Panc1 (cell line): ENCODE measurements at places on chromosomes 6 and 20. TPM values are rescaled to one million over a fixed set of nuclear protein-coding genes. Genes with fewer than 3 reads are reported as not detected.

Gene MOCS3
- 5.8 TPM for total RNA-seq

DNA sequence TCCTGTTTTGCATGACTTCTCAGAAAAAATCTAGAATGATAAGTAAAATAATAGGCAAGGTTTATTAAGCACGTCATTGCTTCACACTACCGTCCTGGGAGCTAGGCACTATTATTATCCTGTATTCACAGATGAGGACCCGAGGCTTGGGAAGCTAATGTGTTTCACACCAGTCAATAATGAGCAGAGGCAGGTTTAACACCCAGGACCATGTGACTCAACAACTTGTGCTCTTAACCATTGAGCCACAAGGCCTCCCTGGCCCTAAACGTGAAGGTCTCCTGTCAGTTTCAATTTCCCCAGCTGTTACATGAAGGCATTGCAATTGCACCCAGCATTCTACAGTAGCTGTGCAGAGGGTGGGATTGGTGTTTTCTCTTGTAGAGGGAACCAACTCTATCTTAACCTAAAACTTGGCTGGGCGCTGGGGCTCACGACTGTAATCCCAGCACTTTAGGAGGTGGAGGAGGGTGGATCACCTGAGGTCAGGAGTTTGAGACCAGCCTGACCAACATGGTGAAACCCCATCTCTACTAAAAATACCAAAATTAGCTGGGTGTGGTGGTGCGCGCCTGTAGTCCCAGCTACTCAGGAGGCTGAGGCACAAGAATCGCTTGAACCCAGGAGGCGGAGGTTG is 191.2 kb downstream of the BCAS1 start:
- DNase-seq = no peak

Gene PTK6
- 6.5 TPM for total RNA-seq

Gene PRDM13
- total RNA-seq = not detected

DNA sequence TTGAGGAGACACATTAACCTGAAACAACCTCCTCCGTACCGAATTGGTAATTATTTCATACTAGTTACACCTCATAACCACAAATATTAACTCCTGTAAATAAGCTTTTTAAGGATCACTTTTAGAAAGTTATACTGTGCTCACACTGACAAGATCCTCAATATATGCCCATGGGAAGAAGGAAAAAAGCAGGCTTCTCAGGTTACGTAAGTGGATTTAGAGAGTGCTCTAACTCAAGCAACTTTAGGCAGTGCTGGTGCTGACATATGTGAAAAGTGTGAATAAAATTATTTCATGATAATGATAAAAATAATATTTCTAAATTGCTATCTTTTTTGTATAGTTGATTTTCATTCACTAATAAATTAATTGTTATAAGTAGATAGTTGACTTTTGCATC is 76.1 kb downstream of the PRKN start:
- DNase-seq = no peak

- DNase-seq = no peak
These were observed 23.8 kb downstream of the PHACTR3 start for GRCh38 chr20:59628171-59628570.

DNA sequence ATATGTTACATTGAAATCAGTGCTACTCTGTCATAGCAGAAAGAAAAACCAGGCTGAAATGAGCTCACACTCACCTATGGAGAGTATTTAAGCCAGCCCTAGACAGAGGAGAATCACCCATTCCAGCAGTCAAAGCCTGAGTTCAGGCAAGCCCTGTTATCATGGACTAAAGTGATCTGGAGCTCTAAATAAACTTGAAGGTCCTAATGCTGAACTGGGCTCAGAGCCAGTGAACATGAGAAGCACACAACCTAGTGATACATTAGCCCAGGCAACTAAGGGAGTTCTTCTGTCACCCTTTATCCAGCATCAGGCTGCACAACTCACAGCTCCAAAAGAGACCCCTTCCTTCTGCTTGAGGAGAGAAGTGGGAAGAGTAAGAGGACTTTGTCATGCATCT is 425.0 kb downstream of the COL12A1 start:
- no peak for DNase-seq

Gene PCSK2
- not detected for total RNA-seq

DNA sequence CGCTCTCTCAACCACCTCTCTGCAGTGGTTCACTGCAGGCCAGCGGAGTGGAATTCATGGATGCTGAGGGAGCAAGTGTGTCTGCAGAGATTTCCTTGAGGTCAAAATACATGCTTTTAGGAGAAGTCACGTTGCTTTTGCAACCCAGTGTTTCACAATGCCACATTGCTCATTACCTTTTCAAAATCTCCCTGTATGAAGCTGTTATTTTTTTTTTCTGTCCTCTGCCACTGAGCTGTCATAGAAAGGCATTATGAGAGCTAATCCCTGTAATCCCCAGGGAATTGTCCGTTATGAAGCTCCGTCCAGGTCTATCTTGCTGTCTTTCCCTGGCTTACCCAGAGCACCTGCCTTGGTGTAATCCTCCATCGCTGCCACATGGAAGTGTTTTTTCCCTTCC is 60.5 kb upstream of the SLC22A23 start:
- DNase-seq = no peak

DNA sequence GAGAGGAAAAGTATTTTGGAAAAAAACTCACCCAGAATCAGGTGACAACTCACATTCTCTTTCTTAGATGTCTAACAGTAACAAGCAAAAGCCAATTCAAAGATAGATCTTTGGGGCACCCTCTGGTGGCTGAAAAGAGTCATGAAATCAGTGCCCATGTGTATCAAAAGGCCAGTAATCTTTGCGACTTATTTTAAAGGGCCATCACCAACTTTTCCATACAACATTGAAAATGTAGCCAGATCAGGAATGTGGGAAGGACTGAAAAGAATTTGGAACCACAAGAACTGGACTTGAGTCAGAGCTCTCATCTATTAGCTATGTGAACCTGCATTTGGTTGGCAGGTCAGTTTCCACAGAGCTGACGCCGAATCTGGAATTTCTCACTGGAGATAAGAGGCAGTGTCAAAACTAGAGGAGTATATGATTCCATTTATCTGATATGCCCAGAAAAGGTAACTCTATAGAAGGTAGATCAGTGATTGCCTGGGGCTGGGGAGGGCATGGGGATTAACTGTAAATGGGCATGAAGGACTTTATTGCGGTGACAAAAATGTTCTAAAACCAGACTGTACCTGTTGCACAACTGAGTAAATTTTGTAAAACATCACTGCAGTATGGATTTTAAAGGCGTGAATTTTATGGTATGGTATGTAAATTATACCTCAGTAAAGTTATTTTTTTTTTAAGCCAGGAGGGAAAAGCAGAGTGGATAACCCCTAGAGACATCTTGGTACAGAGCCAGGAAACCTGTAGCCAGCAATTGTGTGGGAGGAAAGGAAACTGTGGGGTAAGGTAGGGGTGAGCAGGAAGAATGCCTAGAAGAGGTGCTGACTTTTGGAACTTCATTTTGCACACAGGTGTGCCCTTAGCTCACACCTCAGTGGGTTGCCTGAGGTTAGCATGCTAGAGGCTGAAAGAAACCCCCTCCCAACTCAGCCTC is 117.1 kb upstream of the ASF1A start:
- DNase-seq = peak; percentile 75

GRCh38 chr6:144878577-144878976 is 593.4 kb downstream of the UTRN start:
- DNase-seq = no peak

DNA sequence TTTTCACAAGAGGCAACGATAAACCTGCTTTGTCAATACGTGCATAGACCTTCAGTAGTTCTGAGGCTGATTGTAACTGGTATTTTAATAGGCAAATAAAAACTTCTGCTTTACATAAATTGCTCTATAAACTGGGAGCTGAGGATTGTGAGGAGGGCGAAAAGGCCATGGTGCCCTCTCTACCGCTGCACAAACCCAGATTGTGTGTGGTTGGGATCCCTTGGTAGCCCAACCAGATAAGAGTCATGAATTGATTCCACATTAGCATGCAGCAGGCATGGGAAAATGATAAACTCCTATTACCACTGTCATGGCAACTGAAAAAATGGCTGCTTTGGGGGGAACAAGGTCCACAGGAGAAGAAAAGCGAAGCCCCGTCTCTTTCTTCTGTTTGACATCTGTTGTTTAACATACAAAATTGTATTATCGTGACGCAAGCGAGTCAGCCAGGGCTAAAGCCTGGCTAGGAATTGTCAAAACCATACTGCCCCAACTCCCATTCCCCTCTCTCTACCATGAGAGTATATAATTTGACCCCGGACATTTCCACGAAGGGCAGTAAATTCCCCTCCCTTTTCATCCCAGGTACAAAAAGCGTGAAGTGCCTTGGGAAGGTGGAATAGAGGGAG is 157.8 kb upstream of the SALL4 start:
- DNase-seq = no peak

- DNase-seq = no peak
These were observed 816.7 kb upstream of the FLRT3 start for GRCh38 chr20:15154070-15154469.

- DNase-seq = no peak
These were observed 40.0 kb upstream of the GATA5 start for GRCh38 chr20:62515826-62516225.

Gene KCNG1
- total RNA-seq = 7.4 TPM

Gene CALHM4
- total RNA-seq = not detected
